ENCODE measurements at places on chromosomes 3 and 15. TPM values are rescaled to one million over a fixed set of nuclear protein-coding genes. Genes with fewer than 3 reads are reported as not detected.

HYAL2 gene
- total RNA-seq, result 215 TPM

TRPM1 gene
- total RNA-seq, result not detected

PIF1 gene
- 0.66 TPM for total RNA-seq

CP gene
- 225 TPM for total RNA-seq

NAALADL2 gene
- total RNA-seq, result 53.9 TPM

PRSS50 gene
- total RNA-seq, result not detected

SLC24A5 gene
- total RNA-seq, result not detected

MAP6D1 gene
- 1.8 TPM for total RNA-seq

ENTPD3 gene
- total RNA-seq, result 7.5 TPM

DNA sequence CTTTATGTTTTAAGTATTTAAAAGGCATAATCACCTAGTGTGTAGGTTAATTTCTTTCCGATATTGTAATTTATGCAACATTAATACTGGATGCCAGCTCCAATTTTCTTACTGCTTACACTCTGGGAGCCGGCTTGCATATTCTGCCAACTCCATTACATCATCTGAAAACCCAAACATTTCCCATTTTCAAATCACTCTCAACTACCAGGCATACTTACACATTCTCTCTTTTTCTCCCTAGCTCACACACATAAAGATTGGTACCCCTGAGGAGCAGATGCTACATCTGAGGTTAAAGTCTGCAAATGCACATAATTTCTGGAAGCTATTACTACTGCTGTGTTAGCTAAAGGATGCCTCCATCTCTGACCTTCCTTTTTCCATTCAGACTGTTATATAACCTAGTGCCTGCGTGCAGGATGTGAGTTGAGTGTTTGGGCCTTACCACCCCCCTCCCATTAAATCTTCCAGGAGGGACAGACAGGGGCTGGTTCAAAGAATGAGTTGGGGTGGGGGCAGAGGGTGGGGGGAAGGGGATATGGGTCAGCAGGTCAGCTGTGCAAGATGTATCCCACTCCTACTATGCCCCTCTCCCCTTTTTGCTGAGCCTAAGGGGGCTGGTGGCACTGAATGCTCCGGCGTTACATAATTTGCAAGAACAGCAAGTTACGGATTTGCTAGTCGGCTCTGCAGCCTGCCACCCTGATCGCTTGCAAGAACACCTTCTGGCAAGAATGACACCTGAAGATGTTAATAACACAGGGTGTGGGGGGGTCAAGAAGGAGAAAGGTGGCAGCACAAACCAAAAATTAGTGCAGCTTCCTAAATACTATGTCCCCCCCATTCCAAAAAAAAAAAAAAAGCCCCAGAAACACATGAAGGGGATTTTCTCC is 2.5 kb downstream of the RORA start:
- H3K4me1 ChIP-seq, result no peaks in the 10 kb centered on the region
- no peaks in the 10 kb centered on the region for H3K27me3 ChIP-seq
- peak overlapping the region; percentile 80 for H3K4me3 ChIP-seq
- no peak overlapping the region for H3K27ac ChIP-seq

GRCh38 chr3:148990236-148990635 is 1.1 kb upstream of the GYG1 start:
- H3K27ac ChIP-seq, result no peak overlapping the region
- H3K4me3 ChIP-seq, result no peak overlapping the region
- no peaks in the 10 kb centered on the region for H3K4me1 ChIP-seq
- DNase-seq, result no peak
- H3K27me3 ChIP-seq, result no peaks in the 10 kb centered on the region

GRCh38 chr3:5774337-5774736 is 586.8 kb downstream of the EDEM1 start:
- H3K27ac ChIP-seq, result no peak overlapping the region
- no peak for DNase-seq
- H3K4me3 ChIP-seq, result no peak overlapping the region
- H3K36me3 ChIP-seq, result no peaks in the 10 kb centered on the region

DNA sequence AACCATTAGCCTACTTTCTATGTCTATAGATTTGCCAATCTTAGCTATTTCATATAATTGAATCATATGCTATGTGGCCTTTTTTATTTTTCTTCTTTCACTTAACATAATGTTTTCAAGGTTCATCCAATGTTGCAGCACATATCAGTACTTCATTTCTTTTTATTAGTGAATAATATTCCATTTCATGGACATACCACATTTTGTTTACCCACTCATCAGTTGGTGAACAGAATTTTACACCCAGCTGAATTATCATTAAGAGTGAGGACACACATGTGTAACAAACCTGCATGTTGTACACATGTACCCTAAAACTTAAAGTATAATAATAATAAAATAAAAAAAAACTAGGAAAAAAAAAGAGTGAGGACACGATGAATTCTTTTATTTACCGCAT is 81.7 kb upstream of the C3orf80 start:
- no peaks in the 10 kb centered on the region for H3K27me3 ChIP-seq
- no peak overlapping the region for H3K27ac ChIP-seq
- no peak overlapping the region for H3K4me3 ChIP-seq
- no peak for DNase-seq
- no peaks in the 10 kb centered on the region for H3K36me3 ChIP-seq
- no peaks in the 10 kb centered on the region for H3K4me1 ChIP-seq

GRCh38 chr15:38048001-38048455 is 113.6 kb downstream of the TMCO5A start:
- no peaks in the 10 kb centered on the region for H3K36me3 ChIP-seq

DNA sequence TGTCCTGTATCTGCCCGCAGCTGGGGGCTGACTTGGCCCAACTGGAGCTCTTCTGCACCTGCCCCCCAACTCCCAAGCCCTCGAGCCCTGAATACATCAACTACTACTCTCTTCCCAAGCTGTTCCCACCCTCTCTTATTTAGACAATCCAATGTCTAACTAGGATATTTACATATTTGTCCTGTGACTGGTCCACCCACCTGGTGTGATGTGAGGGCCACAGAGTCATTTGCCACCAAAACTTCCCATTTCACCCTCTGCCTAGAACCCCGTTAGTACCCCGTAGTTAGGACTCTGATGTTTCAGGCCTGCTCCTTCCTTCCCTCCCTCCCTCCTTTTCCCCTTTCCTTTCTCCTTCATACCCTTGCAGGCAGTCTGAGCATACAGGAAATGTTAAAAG is 6.4 kb downstream of the CPLX3 start:
- H3K4me1 ChIP-seq, result no peaks in the 10 kb centered on the region
- no peaks in the 10 kb centered on the region for H3K27me3 ChIP-seq

DNA sequence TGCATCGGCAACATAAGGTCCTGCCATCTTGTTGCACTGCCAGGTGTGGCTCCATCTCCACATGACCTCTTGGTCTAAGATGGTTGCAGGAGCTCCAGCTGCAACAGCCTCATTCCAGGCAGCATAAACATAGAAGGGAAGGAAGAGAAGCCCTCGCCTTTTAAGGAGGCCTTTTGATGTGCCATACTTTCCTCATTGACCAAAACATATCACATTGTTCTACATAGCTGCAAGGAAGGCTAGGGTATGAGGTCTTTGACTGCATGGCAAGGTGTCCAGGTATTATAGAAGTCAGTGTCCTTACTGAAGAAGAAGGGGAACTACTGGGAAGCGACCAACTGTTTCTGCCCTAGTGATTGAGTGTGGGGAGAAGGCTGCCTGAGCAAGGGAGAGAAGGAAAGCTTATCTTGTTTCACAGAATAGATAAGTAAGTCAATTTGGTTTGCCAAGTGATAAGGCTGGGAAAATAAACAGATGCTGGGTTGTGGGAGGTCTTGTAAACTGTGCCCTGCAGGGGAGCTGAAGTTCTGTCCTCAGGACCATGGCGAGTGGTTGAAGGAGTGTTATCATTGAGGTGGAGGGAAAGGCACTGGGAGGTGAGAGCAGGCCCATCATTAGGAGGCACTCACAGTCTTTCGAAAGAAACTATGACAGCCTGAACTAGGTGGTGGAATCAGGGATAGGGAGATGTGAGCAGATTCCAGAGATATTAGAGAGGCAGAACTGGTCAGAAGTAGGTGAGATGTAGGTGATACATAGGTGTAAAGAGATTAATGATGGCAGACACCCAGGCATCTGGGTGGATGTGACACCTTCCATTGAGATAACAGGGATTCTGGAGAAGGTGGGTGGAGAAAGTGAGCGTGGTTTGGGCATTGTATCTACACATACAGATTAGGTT is 93.8 kb upstream of the IGF1R start:
- H3K27ac ChIP-seq, result no peak overlapping the region
- no peaks in the 10 kb centered on the region for H3K4me1 ChIP-seq

GRCh38 chr15:70062321-70062956 is 35.3 kb downstream of the TLE3 start:
- no peaks in the 10 kb centered on the region for H3K27me3 ChIP-seq
- peak overlapping the region; percentile 46 for H3K4me3 ChIP-seq
- H3K4me1 ChIP-seq, result no peaks in the 10 kb centered on the region
- H3K36me3 ChIP-seq, result peaks cover 12% of the 10 kb centered on the region

DNA sequence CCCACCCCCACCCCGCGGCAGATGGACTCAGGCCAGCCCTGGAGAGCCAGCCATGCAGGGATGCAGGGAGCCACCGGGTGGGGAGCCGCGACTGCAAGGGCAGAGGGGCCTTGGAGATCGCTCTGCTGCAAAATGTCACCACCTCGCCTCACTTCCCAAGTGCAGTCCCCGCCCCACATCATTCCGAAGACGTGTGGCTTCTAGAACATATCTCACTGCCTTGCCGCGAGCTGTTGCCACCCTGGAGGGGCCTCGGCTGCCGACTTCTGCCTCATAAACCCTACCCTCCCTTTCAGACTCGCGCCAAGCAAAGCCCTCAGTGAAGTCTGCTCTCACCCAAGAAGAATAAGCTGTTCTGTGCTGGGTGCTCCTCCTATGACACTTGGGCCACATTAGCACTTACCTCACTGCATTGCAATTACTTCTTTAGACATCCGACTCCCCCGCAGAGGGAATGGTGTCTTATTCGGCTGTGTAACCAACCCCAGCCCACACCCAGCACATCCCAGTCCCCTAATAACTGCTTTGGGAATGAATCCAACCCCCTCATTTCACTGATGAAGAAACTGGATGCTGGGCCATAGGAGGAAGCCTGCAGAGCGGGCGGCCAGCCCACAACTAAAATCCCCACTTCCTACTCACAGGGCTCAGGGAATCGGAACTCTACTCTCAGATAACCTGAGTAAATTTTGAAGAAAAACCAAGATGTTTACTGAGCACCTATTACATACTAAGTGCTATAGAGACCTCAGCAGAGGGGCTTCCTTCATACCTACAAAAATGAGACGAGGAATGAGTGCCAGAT is 8.6 kb downstream of the TLE3 start:
- peak overlapping the region; percentile 29 for H3K27ac ChIP-seq
- H3K36me3 ChIP-seq, result no peaks in the 10 kb centered on the region
- DNase-seq, result no peak
- no peaks in the 10 kb centered on the region for H3K27me3 ChIP-seq
- H3K4me3 ChIP-seq, result peak overlapping the region; percentile 35

GRCh38 chr15:56894601-56895000 is 23.8 kb upstream of the TCF12 start:
- H3K27me3 ChIP-seq, result no peaks in the 10 kb centered on the region
- DNase-seq, result no peak
- H3K4me3 ChIP-seq, result no peak overlapping the region
- H3K36me3 ChIP-seq, result no peaks in the 10 kb centered on the region

- DNase-seq, result no peak
- no peaks in the 10 kb centered on the region for H3K36me3 ChIP-seq
- H3K4me3 ChIP-seq, result no peak overlapping the region
- no peak overlapping the region for H3K27ac ChIP-seq
- no peaks in the 10 kb centered on the region for H3K27me3 ChIP-seq
These were observed 127.0 kb downstream of the TFDP2 start for GRCh38 chr3:142022381-142022780.

DNA sequence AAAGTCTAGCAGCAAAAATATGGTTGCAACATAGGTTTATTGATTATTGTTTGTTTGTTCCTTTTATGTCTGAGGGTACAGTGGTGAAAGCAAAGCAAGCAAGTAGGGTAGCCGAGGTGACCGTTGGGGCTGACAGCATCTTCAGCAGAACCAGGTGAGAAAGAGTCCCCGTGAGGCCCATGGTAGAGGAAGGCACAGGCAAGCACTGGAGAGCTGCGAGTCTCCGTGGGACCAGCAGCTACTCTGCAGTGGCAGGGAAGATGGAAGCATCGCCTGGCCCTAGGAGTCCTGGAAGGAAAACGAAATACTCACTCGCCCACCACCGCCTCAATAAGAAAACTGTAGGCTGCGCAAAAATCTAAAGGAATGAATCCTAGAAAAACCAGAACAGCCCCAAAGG is 25.3 kb upstream of the GABRA5 start:
- no peaks in the 10 kb centered on the region for H3K4me1 ChIP-seq
- DNase-seq, result no peak
- no peaks in the 10 kb centered on the region for H3K36me3 ChIP-seq
- no peak overlapping the region for H3K27ac ChIP-seq
- H3K4me3 ChIP-seq, result no peak overlapping the region
